ENCODE measurements at places on chromosomes 3 and 15. TPM values are rescaled to one million over a fixed set of nuclear protein-coding genes. Genes with fewer than 3 reads are reported as not detected.

DNA sequence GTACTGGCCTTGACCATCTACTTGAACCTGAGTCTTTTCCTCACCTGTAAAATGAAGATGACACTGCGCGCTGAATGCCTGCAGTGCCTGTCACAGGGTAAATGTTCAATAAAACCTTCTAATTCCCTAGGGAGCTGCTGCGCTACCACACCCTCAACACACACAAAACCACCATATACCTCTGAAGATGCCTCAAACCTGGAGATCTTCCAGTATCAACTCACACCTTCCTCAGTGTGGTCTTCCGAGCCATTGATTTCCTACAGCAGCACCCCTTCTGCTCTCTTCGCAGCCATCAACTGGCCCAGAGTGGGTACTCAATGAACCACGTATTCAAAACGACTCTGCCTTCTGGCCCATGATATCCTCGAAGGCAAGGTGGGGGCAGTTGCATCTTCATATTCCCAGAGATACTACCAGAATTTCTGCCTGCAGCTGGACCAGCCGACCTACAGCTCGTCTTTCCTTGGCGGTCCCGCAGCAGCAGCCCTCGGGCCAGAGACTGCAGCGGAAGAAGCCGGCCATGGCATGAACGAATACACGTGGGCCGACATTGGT lies 695 bp downstream of the RPL32 start:
- DNase-seq, result peak; percentile 39
- H3K27ac ChIP-seq, result peak overlapping the region; percentile 100
- peak overlapping the region; percentile 96 for H3K4me3 ChIP-seq
- H3K4me1 ChIP-seq, result peaks cover 49% of the 10 kb centered on the region

- peaks cover 8% of the 10 kb centered on the region for H3K4me1 ChIP-seq
- peaks cover 74% of the 10 kb centered on the region for H3K36me3 ChIP-seq
- H3K27me3 ChIP-seq, result no peaks in the 10 kb centered on the region
Observed at GRCh38 chr15:25368850-25369249, 70.0 kb downstream of the UBE3A start.

- no peaks in the 10 kb centered on the region for H3K4me1 ChIP-seq
- H3K4me3 ChIP-seq, result no peak overlapping the region
Observed at GRCh38 chr3:117622171-117622841, 912.7 kb downstream of the TUSC7 start.

DNA sequence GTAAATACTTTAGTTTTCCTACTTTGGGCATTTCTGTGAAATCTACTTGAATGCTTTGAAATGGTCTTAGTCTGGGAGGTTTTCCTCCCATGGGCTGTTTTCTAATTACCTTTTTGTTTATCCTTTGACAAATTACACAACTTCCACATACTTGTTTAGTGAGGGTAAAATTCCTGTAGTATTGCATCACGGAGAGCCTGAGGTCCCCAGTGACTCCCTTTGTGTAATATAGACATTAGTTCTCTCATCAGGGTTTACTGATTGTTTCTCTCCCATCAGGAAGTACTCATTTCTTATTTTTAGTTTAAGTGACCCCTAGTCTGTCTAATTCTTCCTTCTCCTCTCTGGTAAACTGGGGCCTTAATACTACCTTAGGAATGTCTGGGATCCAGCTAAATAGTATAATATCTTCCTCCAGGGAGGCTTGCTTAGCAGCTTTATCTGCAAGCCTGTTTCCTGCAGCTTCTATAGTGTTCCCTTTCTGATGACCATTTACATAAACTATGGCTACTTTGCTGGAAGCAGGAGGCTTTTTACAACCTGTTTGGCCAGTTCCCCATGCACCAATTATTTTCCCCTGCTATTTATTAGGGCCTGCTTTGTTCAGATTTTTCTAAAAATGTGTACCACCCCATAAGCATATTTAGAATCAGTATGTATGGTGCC lies 87.2 kb upstream of the XCR1 start:
- H3K4me1 ChIP-seq, result peaks cover 5% of the 10 kb centered on the region
- no peak overlapping the region for H3K27ac ChIP-seq
- H3K36me3 ChIP-seq, result no peaks in the 10 kb centered on the region
- no peaks in the 10 kb centered on the region for H3K27me3 ChIP-seq
- H3K4me3 ChIP-seq, result no peak overlapping the region

DNA sequence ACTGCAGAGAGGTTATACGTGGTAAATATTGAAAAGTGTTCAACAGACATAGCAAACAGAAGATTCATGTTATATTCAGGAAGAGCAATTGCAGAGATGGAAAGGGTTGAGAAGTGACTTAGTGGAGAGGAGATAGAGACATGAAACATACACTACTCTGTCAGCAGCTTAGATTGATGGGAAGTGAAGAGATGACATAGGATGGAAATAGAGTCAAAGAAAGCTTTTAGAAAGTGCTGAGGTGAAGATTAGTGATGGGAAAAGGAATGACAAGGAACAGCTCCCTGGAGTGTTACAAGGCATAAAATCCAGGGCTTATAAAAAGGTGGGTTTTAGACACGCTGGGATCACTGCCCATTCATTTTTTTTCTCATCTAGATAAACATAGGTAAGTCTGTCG lies 17.2 kb upstream of the GOLIM4 start:
- H3K27me3 ChIP-seq, result no peaks in the 10 kb centered on the region
- no peak overlapping the region for H3K27ac ChIP-seq
- H3K4me3 ChIP-seq, result no peak overlapping the region
- H3K36me3 ChIP-seq, result no peaks in the 10 kb centered on the region

- H3K27me3 ChIP-seq, result no peaks in the 10 kb centered on the region
- no peaks in the 10 kb centered on the region for H3K4me1 ChIP-seq
- no peaks in the 10 kb centered on the region for H3K36me3 ChIP-seq
Observed at GRCh38 chr3:189863031-189863430, 231.8 kb downstream of the TP63 start.

DNA sequence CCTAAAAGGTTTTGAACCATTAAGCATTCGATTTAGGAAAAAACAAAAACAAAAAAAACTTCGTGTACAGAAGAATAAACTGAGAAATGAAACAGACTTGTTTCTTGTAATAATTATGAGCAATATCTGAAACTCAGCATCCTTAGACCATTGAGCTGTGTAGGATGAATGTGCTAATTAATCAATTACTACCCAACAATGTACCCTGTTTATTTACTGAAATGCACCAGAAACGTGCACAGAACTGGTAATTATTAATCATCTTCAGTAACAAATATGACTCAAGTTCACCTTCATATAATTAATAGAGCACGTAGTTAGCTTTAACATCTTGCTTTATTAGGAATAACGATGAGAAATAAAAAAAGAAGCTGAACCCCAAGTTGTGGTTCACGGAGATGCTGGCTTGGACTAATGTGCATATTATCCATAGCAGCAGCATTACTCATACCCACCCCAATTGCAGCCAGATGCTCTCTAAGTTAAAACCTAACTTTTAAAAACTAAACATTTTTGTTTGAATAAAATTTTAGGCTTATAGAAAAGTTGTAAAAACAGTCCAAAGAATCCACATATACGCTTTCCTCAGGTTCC lies 10.2 kb upstream of the C15orf61 start:
- no peaks in the 10 kb centered on the region for H3K27me3 ChIP-seq
- DNase-seq, result no peak
- no peak overlapping the region for H3K4me3 ChIP-seq
- no peak overlapping the region for H3K27ac ChIP-seq
- peaks cover 31% of the 10 kb centered on the region for H3K36me3 ChIP-seq

GRCh38 chr3:46931631-46932331 lies 44.8 kb downstream of the CCDC12 start:
- H3K27ac ChIP-seq, result peak overlapping the region; percentile 74
- no peak for DNase-seq
- peaks cover 50% of the 10 kb centered on the region for H3K36me3 ChIP-seq
- H3K4me1 ChIP-seq, result peaks cover 62% of the 10 kb centered on the region
- H3K4me3 ChIP-seq, result peak overlapping the region; percentile 4

Gene HYKK
- 3.8 TPM for total RNA-seq
